Sciatic nerve (tissue), 2 donors: ENCODE measurements at places on chromosomes 6 and 20. TPM values are rescaled to one million over a fixed set of nuclear protein-coding genes. Genes with fewer than 3 reads are reported as not detected.

GRCh38 chr6:162014069-162014811, 713.3 kb downstream of the PRKN start:
- DNase-seq = no peak

GRCh38 chr6:104730450-104730849, 129.3 kb downstream of the HACE1 start:
- no peak for DNase-seq

- DNase-seq = no peak
These were observed 586 bp upstream of the ALDH5A1 start for GRCh38 chr6:24493945-24494820.

- no peak for DNase-seq
These were observed 8.0 kb upstream of the NKX2-2 start for GRCh38 chr20:21521596-21522480.

Gene SIRPD
- total RNA-seq = not detected

DNA sequence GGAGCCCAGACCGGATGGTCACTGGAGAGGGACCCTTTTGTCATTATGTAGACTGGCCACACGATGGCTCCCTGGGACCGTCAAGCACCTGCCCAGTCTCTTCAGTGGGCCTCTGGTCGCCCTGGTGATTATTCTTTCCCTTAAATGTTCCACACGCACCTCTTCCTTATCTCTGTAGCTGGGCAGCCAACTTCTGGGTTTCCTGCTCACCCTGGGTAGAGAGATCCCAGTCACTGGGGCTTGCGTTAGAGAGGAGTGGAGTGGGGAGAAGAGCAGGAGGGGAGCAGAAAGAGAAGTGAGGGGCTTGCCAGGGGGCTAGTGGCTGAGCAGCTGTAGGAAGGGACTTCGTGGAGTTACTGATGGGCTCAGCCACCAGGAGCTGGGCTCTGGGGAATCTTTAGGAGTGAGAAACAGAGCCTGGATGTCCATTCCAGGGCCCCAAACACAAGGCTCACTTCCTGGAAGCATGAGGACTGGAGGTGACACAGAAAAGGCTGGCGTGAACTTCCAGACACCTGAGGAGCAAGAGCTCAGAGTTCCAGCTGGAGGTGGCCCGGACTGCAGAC, 150.1 kb downstream of the DHX35 start:
- DNase-seq = no peak

- DNase-seq = no peak
These were observed 35.1 kb downstream of the PM20D2 start for GRCh38 chr6:89180971-89181370.

DNA sequence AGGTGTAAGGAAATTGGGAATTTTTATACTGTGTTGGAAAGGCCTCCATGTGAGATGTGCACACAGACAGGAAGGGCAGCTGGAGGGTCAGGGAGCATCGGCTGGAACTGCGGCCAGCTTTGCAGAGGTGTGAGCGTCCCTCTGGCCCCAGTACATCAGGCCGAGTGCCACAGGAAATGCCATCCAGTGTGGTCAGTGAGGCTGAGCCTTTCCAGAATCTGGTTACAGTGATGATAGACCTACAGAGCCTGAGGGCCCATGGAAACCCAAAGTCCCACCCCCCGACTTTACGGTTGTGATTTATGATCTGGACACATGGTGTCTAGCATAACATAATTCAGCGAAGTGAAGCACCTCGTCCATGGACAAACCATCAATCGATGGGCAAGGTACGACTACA, 137.3 kb upstream of the PDE10A start:
- DNase-seq = no peak

DNA sequence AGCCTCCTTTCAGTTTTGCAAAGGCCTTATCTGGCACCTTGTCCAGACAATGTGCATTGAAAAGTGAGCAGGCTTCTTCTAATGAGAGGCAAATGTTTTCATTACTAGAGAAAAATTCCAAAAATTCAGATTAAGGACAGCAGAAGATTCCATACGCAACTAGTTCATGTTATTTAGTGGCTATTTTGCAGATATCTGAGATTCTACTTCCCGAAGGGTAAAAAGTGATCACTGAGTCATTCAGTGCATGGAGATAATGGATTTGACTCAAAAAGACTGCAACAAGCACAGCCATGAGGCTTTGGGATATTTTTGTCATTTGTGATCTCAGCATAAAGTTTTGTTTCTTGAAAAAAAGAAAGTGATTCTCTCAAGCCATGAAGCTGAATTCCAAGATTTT, 29.9 kb downstream of the METTL24 start:
- DNase-seq = no peak

DNA sequence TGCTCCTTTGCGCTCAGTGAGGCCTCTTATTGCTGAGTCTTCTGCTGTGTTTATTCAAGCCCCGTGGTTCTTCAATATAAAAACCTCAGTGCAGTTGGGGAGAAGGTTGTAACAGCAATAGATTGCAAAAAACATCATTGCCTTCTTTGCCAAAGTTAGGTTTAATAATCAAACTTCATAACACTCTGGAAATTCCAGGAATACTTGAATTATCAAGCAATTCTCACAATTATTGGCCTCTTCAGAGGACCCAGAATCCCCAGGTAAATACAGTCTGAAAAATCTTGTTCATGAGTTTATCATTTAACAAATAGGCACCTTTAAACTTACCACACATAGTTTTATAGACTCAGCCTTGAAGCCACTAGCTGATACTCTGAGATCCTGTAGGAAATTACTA, 213.6 kb downstream of the OGFRL1 start:
- no peak for DNase-seq

- no peak for DNase-seq
These were observed 3.3 kb upstream of the TMEM14A start for GRCh38 chr6:52667572-52667971.

Gene SIRPB1
- 6.6 TPM for total RNA-seq

- DNase-seq = no peak
These were observed 7.2 kb downstream of the HEBP2 start for GRCh38 chr6:138410972-138411880.

DNA sequence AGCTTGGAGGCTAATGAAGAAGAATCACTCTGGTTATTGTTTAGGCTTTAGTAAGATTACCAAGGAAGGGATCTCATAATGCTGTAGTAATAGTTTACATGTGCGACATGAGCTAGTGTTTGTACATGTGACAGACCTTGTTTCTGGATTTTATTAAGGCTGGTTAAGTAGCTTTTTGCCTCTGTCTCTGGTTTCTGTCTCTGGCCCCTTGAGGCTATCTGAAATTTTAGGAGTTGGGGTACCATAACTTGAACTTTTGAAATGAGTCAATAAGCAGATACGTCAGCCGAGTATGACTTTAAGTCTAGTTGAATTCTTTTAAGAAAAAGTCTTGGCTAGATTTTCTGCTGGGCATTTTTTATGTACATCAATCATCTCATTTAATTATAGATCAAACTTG, 9.5 kb downstream of the CBFA2T2 start:
- DNase-seq = no peak

GRCh38 chr6:131685266-131685780, 15.9 kb downstream of the OR2A4 start:
- no peak for DNase-seq

DNA sequence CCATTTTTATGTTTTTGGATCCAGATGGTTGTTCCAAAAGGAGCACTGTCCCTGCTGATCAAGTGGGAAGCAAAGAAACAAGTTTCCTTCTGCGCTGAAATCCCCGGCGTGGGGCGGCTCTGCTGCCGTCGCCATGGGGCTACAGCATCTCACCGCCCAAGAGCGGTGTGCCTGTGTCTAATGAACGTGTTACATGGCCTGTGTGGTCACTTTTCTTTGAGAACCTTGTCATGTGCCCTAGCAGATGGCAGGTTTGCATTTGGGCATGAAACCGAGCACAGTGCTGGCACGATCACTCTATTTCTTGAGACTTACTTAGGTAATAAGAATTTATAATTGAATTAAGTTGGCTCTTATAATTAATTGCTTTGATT, 51.9 kb downstream of the ZDHHC14 start:
- no peak for DNase-seq

DNA sequence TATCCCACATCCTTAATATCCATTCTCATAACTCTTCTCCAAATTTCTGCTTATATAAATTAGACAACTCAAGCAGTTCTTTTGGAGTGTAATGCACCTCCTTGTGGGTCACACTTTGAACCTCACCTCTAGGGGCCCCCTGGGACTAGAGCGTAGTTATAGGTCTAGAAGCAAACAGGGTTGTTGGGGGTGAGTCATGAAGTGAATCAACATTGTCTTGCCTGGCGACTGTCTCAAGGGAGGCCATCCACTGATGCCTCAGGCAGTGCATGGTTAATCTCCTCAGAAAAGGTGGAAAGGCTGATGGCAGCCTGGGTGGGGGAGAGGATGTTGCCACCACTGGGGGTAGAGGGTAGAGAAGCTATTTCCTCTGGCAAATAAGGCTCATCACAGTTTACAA, 129.1 kb downstream of the TNFRSF21 start:
- no peak for DNase-seq

DNA sequence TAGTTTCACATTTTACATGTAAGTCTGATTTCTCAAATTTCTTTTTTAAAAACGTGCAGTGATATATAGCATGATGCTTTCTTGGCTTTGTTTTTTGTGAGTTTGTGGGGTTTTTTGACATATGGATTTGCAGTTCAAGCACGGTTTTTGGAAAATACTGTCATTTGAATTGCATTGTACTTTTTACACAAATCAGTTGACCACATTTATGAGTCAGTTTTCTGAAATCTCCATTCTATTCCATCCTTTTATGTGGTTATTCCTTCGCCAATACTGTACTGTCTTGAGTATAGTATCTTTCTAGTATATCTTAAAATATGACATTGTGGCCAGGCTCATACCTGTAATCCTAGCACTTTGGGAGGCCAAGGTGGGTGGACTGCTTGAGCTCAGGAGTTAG, 890.0 kb upstream of the CITED2 start:
- DNase-seq = no peak

Gene SNAI1
- total RNA-seq = 32.6 TPM

Gene ELOVL2
- 2.9 TPM for total RNA-seq

DNA sequence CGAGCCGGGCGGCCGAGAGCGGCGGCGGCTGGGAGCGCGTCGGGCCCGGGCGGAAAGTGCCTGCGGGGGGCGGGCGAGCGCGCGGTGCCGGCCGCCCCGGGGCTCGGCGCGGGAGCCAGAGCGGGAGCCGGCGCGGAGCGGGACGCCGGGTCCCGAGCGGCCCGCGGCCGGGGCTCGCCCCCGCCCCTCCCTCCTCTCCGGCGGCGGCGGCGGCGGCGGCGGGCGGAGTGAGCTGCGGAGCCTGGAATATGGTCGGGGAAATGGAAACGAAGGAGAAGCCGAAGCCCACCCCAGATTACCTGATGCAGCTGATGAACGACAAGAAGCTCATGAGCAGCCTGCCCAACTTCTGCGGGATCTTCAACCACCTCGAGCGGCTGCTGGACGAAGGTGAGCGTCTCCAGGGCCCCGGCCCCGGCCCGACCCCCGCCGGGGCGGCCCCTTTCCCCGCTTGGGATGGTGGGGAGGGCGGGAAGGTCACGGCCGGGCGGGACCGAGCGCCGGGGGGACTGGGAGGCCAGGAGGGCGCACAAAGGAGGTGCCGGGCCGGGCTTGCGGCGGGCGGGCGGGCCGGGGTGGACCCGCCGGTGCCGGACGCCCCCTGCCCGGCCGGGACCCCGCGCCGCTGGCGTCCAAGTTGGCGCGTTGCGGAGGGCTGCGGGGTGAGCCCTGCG, 565 bp downstream of the QKI start:
- no peak for DNase-seq

GRCh38 chr6:88165087-88165843, 882 bp downstream of the CNR1 start:
- DNase-seq = no peak

GRCh38 chr6:85118233-85118632, 331.6 kb upstream of the NT5E start:
- no peak for DNase-seq

GRCh38 chr6:136921936-136922684, at the start of gene SLC35D3:
SLC35D3 (plus strand) TSS chr6:136922301; CDS start chr6:136922429, 128 bp downstream.
- no peak for DNase-seq

DNA sequence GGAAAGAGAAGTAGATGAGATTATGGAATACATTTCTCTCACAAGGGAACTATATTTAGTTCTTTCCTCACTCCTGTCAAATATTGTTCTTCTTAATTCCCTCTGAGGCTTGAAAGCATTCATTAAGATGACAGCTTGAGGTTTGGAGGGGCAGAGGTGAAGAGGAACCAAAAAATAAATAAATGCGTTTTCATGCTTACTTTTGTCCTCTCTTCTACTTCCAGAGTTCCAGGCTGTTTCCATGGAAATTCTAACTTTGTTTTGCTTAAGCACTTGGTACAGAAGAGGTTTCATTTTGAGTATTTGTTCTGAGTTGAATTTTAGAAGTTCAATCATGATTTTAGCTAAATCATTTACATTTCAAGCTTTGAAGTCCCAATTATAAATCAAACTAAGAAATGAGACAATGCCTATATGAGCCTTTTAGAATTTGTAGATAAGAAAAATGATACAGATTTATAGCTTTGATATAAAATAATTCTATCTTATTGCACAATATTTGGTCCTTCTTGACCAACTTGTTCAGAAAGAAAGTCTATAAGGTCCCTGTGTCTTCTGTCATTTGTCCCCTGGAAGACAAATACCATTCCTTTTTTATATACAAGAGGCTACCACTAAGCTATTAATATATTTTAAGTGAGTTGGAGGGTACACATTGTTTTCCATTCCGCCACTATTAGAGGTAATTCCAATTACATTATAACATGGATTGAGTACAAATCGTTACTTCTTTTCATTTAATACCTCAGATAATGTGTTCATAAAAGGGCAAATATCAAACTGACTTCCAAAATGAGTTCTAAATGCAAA, 16.3 kb downstream of the RBM24 start:
- DNase-seq = no peak

- no peak for DNase-seq
These were observed 2.6 kb downstream of the DUSP22 start for GRCh38 chr6:294656-295565.

DNA sequence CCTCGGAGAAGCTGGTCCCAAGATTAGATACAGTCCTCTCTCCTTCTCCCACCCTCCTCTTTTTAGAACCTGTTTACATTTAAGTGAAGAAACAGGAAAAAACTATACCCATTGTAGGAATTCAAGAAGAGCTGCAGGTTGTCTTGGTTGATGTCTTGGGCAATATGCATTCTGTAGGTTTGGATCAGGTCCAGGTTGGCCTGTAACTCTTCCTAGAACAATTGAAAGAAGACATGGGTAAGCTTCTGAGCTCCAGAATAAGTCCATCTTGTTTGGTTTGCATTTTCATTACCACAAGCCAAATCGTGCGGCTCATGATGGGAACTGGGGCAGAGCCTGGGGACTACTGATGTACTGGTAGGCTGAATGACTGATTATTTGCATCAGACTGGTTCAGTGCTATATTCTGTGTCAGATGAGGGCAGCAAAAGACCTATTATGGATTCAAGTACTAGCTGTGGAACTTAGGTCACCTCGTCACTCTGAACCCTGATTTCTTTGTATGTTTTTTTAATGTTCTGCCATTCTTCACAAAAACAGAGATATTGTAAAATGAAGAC, 20.3 kb upstream of the SLA2 start:
- DNase-seq = no peak
